ENCODE measurements at places on chromosomes 4 and X.

DNA sequence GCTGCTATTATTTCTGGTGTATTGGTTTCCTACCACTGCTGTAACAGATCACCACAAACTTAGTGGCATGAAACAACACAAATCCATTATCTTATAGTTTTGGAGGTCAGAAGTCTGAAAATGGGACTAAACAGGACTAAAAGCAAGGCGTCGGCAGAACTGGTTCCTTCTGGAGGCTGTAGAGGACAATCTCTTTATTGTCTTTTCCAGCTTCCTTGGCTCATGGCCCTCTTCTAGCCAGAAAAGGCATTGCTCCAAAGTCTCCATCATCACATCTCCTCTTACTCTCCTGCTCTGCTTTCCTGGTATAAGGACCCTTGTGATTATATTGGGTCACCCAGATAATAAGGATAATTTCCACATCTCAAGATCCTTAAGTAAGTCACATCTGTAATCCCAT lies 121.9 kb downstream of the CLCN4 start:
- DNase-seq, result no peak

DNA sequence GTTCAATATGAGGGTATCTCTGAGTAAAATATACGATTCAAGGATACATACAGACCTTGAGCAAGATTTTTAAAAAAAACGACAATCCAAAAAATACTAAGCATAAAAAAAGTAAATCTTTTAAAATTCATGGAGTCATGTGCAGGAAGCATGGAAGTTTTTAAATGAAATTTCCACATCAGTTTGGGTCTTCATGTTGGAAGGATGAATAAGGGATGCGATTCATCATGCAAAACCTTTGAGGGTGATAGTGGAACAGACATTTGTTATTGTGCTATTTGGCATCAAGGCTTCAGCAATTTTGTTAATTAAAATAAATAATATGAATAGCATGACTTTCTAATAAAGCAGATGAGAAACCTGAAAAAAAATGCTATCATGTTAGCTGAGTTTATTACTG lies 815.0 kb upstream of the PCDH10 start:
- no peak for DNase-seq

DNA sequence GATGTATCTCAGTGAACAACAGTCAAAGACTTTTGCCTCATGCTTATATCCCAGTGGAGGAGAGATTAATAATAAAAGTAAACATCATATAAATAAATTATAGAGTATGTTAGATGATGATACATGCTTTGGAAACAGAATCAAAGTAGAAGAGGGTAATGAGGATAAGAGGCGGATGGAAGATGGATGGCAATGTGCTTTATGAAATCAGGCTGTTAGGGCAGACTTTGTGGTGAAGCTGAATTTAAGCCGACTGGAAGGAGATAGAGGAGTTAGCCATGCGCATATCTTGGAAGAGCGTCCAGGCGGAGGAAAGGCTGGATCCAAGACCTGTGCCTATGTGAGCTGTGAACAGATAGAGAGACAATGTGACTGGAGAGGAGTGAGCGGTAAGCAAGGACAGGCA lies 74.9 kb upstream of the GUCY1A1 start:
- no peak for DNase-seq

- DNase-seq, result no peak
Observed at GRCh38 chr4:139241784-139242151, 38.3 kb downstream of the MGARP start.

DNA sequence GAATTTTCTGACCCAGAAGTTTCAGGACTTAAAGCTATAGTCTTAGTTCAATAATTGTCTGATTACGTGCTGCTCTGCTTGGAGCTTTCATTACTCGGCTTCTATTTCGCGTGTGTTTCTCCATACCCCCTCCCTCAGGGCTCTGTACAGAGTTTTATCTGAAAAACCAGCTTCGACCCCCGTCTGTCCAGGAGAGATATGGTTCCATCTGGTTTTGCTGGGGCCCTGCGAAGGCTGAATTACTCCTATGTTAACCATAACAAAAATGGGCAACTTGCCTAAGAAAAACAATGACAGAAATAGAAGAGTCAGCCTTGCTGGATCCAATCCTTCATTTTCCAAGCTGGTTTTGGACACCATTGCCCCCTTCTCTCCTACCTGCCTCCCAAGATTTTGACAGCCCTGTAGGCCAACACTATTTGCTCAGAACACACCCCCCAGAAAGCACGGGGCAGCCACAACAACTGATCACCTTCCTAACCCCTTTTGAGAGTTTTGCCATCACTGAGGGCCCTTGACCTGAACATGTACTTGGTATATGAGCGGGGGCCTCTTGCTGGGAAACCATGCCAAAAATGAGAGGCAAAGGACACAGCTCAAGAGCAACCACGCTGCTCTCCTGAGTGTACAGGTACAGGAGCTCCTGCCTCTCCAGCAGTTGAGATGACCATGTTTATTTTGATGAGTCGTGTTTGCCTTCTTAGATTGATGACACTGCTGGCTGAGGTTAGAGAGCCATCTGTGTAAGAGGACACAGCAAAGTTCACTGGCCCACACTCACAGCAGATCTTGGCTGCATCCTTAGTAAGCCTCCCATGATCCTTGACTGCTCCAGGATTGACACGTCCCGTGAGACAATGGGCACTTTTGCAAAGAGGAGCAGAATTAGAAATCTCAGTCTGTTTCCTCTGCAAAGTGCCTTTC lies 36.2 kb upstream of the ATP6AP2 start:
- DNase-seq, result no peak

GRCh38 chrX:151448509-151448908 lies 51.5 kb downstream of the VMA21 start:
- no peak for DNase-seq

Data from left forelimb (tissue), 1 donor.